ENCODE measurements at places on chromosomes 11 and 22. TPM values are rescaled to one million over a fixed set of nuclear protein-coding genes. Genes with fewer than 3 reads are reported as not detected.

The OR4A5 gene
- total RNA-seq: not detected

The OR2AT4 gene
- total RNA-seq: not detected

The OPCML gene
- 0.55 TPM for total RNA-seq

The CBLIF gene
- total RNA-seq: 2,010 TPM

- H3K4me3 ChIP-seq: no peak overlapping the region
- no peaks in the 10 kb centered on the region for H3K36me3 ChIP-seq
- H3K27ac ChIP-seq: no peak overlapping the region
- DNase-seq: no peak
- peaks cover 5% of the 10 kb centered on the region for H3K4me1 ChIP-seq
Observed at GRCh38 chr11:129709801-129710398, 105.7 kb upstream of the TMEM45B start.

GRCh38 chr11:25981998-25982397 is 349.9 kb upstream of the ANO3 start:
- no peak for DNase-seq
- H3K36me3 ChIP-seq: no peaks in the 10 kb centered on the region
- no peaks in the 10 kb centered on the region for H3K27me3 ChIP-seq
- no peak overlapping the region for H3K4me3 ChIP-seq
- no peak overlapping the region for H3K27ac ChIP-seq

DNA sequence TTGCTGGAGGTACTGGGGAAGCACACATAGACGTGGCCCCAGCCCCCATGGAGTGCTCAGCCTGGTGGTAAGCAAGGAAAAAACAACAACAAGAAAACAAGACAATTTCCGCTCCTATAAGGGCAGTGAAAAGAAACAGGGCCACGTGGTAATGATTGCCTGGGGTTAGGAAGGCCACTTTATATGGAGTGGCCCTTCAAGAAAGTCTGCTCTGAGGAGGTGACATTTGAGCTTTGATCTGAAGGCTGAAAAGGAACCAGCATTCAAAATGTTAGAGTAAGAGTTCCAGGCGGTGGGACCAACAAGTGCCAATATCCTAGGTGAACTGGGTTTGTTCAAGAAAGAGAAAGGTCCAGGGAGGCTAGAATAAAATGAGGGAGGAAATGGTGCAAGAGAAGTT is 87.6 kb downstream of the SCN3B start:
- no peak overlapping the region for H3K27ac ChIP-seq
- H3K36me3 ChIP-seq: no peaks in the 10 kb centered on the region
- H3K4me3 ChIP-seq: no peak overlapping the region
- H3K4me1 ChIP-seq: peaks cover 8% of the 10 kb centered on the region

DNA sequence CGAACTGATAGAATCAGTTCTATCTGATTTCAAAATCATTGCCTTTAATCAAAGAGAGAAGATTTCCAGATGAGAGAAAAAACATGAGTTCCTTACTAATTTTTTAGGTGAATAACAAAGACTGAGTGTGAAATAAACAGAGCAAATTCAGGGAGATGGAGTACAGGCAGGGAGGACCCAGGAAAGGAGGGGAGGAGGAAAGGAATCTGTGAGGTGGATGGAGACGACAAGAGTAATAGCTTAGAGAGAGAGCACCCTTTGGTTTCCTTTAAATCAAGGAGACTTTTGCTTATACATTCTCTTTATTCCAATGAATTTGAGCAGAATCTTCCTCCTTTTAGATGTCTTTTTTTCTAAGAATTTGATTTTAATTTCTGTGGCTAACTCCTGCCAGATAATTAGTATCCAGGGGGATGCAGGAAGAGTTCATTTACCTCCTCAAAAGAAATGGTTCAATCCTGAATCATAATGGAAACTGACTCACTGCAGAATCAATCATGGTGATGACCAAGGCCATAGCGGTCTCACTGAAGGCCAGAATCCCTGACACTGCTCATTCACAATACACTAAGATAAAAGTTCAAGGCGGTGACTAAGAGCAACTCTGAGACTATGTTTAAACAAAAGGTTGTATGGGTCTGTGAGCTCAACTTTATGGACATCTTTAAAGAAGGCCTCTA is 234.0 kb upstream of the ZC3H12C start:
- H3K4me1 ChIP-seq: no peaks in the 10 kb centered on the region
- no peaks in the 10 kb centered on the region for H3K36me3 ChIP-seq
- no peaks in the 10 kb centered on the region for H3K27me3 ChIP-seq
- no peak overlapping the region for H3K27ac ChIP-seq
- H3K4me3 ChIP-seq: no peak overlapping the region
- DNase-seq: no peak

- no peak overlapping the region for H3K4me3 ChIP-seq
- no peak overlapping the region for H3K27ac ChIP-seq
- no peaks in the 10 kb centered on the region for H3K4me1 ChIP-seq
- peaks cover 70% of the 10 kb centered on the region for H3K36me3 ChIP-seq
- no peak for DNase-seq
Observed at GRCh38 chr11:71467164-71467563, 14.2 kb downstream of the NADSYN1 start.

GRCh38 chr22:45997077-45997776 is 20.3 kb upstream of the WNT7B start:
- H3K27ac ChIP-seq: peak overlapping the region; percentile 78
- DNase-seq: peak; percentile 63
- no peak overlapping the region for H3K4me3 ChIP-seq
- H3K4me1 ChIP-seq: peaks cover 30% of the 10 kb centered on the region
- no peaks in the 10 kb centered on the region for H3K36me3 ChIP-seq

DNA sequence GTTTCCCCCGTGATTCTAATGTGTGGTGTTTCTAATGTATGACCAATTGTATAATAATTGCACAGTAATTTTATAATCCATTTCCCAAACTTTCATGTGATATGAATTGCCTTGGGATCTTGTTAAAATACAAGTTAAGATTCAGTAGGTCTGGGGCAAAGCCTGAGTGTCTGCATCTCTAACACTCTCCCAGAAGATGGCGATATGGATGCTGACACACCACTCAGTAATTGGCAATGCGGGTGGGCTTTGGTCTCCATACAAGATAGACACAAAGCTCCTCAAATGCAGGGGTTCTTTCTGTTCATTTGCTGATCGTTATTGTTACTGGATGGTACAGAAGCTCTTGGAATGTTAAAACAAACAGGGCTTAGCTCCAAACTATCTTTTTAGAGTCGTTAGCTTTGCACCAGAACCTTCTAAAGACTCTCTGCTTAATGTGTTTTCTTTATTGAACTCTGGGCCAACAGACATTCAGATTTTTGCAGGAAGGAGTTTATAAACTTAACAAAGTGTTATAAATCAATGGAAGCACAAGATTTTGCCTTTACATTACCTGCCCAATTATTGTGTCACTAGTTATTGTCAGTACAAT is 45.4 kb upstream of the ANO3 start:
- H3K27ac ChIP-seq: no peak overlapping the region
- H3K36me3 ChIP-seq: no peaks in the 10 kb centered on the region
- peak; percentile 44 for DNase-seq
- H3K4me3 ChIP-seq: no peak overlapping the region
- H3K4me1 ChIP-seq: peaks cover 4% of the 10 kb centered on the region

GRCh38 chr22:33747029-33747428 is 173.2 kb downstream of the LARGE1 start:
- no peak overlapping the region for H3K4me3 ChIP-seq
- H3K36me3 ChIP-seq: no peaks in the 10 kb centered on the region
- DNase-seq: no peak
- H3K27me3 ChIP-seq: no peaks in the 10 kb centered on the region
- peaks cover 27% of the 10 kb centered on the region for H3K4me1 ChIP-seq
